Astrocyte of the spinal cord (primary cell): ENCODE measurements at places on chromosomes 3 and 15.

DNA sequence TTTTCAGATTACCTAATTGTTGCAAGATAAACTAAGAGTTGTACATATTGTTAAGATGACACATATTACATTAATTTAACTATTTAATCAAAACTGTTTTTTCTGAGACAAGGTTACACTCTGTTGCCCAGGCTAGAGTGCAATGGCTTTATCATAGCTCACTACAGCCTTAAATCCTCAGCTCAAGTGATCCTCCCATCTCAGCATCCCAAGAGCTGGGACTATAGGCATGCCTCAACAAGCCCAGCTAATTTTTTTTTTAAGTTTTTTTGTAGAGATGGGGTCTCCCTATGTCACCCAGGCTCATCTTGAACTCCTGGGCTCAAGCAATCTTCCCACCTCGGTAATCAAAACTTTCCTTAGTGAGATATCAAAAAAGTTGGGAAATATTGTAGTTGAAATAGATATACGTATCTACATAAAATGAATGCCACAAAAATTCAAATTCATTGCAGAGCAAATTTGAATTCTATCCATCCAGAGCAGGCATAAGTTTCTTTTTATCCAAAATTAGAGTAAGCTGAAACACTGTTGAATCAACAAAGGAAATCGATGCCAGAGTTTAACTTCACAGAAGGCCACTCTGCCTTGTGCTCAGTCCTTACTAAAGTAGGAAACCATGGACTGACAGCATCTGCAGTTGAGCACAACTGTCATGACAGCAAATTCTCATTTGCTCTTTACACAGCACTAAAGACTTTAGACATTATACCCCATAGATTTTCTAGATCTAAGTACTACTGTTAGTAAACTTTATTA lies 15.5 kb downstream of the ATOSA start:
- no peak for DNase-seq

GRCh38 chr3:165196577-165197480 lies 645 bp upstream of the SLITRK3 start:
- no peak for DNase-seq

- no peak for DNase-seq
Measured at GRCh38 chr15:29072444-29072843, 186.7 kb downstream of the APBA2 start.

- DNase-seq, result no peak
Measured at GRCh38 chr3:37864904-37865303, 3.2 kb downstream of the CTDSPL start.

DNA sequence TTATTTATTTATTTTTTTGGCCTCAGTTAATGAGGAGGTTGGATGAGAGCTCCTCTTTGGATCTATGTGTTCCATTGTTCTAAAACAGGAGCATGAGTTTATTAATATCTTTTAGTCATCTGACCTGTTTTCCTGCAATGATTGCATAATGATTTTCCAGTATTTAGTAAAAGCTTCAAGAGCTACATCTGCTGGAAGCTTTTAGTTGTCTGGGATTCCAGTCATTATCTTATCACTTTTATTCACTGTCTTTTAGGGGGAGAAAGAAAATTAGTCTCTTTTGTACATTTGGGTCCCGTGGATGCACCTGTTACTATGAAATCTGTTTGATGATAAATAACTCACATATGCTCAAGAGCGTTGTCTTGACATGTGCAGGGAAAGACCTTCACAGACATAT lies 1270.0 kb downstream of the ROBO1 start:
- no peak for DNase-seq
